ENCODE measurements at places on chromosomes 1 and 21.

GRCh38 chr1:20178634-20179370 lies 7.1 kb upstream of the UBXN10 start:
- DNase-seq, result peak; percentile 14

GRCh38 chr1:246035060-246035541 lies 472.0 kb downstream of the SMYD3 start:
- DNase-seq, result no peak

GRCh38 chr21:35026153-35026500 lies 23.0 kb downstream of the RUNX1 start:
- DNase-seq, result no peak

DNA sequence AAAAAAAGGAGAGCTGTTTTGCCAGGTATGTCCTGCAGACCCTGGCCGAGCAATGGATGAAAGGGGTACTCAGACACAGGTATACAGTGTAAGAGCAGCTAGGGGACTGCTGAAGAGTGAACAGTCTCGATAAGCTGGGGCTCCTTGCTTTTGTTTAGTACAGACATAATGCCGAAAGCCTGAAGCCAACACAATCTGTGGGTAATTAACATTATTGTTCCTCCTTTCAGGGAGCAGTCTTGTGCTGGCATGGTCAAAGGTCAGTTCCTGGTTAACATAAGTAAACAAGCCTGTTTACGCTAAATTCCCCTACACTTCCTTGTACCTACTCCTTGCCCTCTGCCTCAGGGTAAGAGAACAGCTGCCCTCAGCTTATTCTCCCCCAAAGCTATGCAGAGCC lies 272.3 kb upstream of the ST6GALNAC5 start:
- DNase-seq, result no peak

DNA sequence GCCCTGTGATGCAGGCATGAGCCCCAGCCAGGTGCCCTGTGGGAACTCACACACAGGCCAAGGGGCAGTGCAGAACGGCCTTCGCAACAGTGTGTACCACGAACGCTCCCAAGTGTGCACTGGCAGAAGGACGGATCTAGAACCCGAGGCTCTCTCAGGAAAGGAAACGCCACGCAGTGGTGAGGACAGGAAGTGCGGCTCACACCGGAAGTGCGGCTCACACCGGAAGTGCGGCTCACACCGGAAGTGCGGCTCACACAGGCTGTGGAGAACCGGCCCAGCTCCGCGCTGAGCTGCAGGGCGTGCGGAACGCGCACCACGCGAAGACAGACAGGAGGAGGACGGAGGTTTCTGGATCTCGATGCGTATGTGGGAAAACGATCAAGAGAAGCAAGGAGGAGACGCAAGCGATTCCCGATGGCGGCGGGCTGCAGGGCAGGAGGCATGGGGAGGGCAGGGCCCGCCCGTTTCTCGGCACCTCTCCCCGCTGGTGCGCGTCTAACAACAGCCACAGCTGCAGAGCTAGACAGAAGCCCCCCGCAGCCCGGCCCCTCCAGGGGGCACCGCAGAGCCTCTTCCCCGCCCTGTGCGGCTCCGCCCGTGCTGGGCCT lies 35.9 kb upstream of the TMEM52 start:
- no peak for DNase-seq

DNA sequence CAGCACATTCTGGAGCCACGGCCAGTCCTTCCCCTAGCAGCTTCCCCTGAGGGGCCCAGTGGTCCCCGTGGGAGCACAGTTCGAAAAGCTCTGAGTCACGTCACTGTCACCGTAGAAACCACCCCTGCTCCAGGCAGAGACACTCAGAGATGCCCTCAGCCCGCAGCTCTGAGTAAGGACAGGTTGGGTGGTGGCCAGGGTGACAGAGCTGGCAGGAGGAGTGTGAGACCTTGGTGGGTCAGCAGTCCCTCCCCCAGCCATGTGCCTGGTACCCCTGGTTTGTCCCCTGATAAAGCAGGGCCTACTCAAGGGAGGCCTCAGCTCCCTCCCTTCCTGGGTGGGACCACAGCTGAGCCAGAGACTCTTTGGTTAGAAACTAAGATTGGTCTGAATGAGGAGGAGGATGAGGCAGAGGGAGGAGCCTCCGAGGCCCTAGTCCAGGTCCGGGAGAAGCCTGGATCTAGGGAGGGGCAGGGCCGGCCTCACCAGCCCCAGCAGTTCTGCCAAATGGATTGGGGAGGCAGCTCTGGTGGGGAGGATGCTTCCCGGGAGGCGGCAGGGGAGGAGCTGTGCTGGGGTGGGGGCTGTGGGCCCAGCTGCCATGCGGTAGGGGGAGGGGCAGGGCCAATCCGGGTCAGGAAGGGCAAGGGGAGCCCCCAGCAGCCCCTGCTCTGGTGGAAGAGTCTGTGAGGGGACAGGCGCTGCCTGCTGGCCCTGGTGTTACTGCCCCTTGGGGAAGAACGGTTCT lies 55.2 kb downstream of the SLC9A1 start:
- DNase-seq, result peak; percentile 78

DNA sequence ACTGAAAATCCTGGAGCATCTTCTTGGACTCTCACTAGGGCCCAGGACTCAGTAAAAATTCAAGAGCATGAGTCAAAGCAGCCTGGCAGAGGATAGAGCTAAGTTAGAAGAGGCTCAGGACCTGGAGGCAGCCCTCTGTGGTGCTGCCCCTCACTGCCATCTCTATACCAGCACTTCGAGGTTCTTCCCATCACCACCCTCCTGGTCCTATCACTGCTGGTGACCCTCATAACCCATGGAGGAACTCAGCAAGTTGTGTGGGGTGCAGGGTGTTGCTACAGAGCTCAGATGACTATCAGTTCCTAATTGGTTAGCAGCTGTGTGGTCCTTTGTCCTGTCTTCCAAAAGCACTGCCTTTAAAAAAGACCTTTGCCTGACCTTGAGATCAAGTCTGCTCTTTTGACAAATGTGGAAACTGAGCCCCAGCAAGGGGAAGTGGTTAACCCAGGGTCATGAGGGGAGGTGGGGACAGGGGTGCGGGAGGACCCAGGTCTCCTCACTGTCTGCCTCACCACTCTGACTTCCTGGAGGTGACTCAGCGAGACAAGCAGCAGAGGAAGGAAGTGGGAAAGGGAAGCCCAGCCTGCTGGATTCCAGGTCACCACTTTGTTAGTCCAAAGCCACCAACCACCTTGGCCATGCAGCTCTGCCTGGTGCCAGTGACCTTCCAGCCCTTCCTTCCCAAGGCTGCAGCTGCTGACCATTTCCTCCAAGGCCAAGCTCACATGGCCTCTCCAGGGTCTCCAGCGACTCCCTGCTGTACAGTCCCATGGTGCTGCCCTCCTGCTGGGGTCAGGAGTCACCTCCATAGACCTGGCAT lies 199.4 kb upstream of the EDN2 start:
- peak; percentile 49 for DNase-seq

DNA sequence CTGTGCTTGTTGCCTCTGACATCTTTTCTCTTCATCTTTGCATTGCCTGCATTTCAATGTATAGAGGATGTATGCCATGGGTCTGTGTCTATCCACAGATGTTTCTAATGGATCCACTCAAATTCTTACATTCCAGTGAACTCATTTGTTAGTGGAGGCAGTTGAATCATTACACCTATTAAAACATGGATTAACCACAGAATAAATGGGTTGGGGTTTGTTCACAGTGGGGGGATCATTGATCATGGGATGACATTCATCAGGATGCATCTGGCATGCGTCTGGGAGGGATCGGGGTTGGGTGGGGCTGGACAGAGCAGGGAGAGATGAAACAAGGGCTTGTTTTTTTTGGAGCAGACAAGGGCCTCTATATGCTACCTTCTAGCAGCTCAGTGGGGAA lies 182.5 kb downstream of the RHOU start:
- no peak for DNase-seq

DNA sequence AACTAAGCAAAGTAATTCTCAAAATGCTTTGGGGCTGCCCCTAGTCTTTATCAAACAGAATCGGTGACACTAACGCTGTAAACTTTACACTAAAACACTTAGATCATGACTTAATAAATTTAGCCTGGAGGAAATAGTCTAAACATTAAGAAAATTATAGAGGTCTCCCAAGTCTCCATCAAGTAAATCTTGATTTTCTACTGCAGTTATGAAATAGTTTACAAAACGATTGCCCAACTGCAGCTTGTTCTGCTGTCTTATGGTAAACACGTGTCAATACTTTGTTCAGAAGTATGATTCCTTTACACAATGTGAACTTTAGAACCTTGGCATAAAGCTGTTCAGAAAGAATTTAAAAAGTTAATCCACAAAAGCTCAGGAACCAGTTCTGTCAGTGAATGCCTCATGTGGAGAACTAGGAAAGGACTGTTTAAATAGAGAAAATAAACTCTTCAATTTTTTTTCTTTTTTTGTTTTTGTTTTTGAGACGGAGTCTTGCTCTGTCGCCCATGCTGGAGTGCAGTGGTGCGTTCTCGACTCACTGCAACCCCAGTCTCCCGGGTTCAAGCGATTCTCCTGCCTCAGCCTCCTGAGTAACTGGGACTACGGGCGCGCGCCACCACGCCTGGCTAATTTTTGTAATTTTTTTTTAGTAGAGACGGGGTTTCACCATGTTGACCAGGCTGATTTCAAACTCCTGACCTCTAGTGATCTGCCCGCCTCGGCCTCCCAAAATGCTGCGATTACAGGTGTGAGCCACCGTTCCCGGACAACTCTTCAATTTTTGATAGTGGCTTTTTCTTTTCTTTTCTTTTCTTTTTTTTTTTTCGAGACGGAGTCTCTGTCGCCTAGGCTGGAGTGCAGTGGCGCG lies 1.6 kb downstream of the DDI2 start:
- DNase-seq, result peak; percentile 81

DNA sequence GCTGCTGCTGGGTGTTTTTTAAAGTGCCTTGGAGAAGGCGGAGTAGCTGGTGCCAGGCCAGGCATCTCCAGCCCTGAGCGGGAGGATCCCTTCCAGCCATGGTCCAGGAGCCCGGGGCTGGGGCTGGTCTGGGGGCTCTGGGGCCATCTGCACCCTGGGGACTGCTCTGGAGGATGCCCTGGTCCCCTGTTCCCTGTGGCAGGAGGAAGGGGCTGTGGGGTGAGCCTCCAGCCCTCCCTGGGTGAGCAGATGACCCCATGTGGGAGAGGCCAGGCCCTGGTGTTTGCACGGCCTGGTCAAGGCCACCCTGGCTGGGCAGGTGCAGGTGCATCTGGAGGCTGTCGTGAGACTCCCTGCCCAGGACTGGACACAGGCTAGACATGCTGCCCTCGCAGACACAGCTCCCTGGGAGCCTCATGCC lies 56.7 kb downstream of the SLX9 start:
- no peak for DNase-seq

DNA sequence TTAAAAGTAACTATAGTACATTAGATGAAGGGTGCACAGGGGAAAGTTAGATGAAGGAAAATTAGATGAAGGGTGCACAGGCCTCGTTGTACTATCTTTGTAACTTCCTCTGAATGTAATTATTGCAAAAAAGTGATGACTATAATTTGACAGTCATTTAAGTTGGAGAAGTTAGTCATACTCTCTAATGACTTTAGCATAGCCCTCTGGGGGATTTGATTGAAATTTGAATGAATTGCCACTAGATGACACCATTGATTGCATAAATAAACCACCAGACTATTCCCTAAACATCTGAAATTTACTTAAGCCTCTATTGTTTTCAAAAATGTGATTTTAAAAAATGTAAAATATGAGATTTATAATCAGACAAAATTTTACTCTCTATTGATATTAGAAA lies 102.6 kb downstream of the TPR start:
- peak; percentile 31 for DNase-seq

GRCh38 chr1:17192394-17193221 lies 12.3 kb upstream of the PADI1 start:
- no peak for DNase-seq

- no peak for DNase-seq
These were observed 375.6 kb downstream of the BRINP2 start for GRCh38 chr1:177546346-177546745.

DNA sequence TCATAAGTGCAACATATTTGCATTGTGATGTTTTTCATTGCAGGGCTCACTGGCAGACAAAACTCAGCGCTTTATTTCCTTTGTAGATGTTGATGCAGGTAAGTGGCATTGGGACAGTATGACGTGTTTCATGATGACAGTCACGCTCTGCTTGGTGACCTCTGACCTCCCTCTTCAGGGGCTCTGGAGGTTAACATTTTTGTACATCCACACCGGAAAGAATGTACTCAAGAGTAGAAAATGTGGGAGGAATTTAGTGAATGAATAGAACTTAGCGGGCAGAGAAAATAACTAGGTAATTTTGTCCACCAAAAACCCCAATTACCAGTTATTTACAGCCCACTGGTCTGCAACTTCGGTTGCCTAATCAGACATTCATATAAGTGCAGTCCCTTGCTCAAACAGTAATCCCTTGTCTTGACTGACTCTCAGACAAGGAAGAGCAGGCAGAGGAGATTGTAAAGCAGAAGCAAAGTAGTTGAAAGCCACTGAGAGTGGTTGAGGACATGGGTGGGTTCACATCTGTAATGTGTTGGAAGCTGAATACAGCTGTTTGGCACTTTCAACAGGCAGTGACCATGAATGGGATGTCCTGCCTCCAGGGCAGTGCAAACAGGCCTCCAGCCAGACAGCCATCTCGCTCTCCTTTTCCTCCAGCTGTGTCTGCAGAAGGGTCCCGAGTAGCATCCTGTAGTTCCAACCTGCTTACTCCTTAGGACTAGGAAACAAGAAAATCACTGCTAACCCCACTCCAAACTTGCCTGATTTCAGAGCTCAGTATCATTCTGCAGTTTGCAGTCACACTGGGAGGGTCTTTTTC lies 188.9 kb downstream of the NRIP1 start:
- DNase-seq, result no peak

DNA sequence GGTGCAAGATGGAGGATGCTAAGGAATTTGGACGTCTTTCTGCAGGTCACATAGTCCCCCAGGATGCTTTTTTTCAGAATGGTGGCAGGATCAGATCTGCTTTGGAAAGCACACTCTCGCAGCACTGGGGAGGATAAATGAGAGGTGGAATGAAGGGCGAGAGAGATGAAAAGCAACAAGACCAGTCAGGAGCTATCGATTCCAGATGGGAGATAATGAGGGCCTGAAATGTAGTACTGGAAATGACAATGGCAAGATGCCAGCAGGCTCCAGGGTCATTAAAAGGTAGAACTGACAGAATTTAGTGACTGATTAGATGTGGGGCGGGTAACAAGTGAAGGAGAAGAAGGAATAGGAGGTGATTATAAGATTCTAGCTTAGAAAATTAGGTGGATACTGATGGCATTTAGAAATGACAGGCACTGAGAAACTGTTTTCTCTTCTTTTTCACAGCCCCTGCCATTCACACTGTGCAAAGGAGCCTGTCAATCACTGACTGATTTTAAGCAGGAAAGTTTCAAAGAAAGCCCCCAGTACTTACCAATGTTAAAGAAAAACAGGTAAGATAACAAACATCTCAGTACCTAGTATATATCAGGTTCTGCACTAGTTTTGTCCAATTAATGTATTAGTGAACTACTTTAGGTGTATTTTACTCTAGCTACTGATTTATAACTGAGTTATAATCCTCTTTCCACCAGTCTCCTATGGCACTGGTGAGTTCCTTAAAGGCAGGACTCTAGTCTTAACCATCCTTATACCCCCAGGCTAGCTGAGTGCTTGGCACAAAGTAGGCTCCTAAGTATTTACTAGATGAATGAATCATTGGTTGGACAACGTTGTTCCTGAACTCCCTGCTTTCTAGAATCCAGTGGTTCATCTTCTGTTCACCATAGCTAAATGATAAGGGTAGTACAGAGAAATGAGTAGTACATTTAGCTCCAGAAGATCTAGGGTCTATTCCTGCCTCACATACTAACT lies 9.2 kb downstream of the PIGM start:
- no peak for DNase-seq

GRCh38 chr1:35451125-35451528 lies 106.1 kb downstream of the KIAA0319L start:
- peak; percentile 68 for DNase-seq

- no peak for DNase-seq
These were observed 20.3 kb downstream of the POFUT2 start for GRCh38 chr21:45267390-45267760.

GRCh38 chr1:46639547-46639946 lies 22.9 kb upstream of the MOB3C start:
- no peak for DNase-seq

Measured in inflammatory macrophage treated with lipopolysaccharide for 4 hours (primary cell).